ENCODE measurements at places on chromosomes 5 and 9. TPM values are rescaled to one million over a fixed set of nuclear protein-coding genes. Genes with fewer than 3 reads are reported as not detected.

GRCh38 chr5:126483156-126483555 is 59.9 kb downstream of the GRAMD2B start:
- DNase-seq: no peak

DNA sequence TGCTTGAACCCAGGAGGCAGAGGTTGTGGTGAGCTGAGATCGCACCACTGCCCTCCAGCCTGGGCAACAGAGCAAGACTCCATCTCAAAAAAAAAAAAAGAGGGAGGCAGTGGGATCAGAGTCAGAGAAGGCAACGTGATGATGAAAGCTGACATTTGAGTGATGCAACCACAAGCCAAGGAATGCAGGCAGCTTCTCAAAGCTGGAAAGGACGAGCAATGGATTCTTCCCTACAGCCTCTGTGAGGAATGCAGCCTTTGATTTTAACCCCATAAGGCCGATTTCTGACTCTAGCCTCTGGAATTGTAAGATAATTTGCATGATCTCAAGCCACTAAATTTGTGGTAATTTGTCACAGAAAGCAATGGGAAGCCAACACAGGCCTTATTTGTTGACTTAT is 9.8 kb downstream of the TGFBI start:
- DNase-seq: no peak

GRCh38 chr9:16294133-16294770 is 576.2 kb downstream of the BNC2 start:
- DNase-seq: no peak

- no peak for DNase-seq
These were observed 29.1 kb downstream of the TSPAN17 start for GRCh38 chr5:176676361-176676824.

WNT8A gene
- not detected for total RNA-seq

DNA sequence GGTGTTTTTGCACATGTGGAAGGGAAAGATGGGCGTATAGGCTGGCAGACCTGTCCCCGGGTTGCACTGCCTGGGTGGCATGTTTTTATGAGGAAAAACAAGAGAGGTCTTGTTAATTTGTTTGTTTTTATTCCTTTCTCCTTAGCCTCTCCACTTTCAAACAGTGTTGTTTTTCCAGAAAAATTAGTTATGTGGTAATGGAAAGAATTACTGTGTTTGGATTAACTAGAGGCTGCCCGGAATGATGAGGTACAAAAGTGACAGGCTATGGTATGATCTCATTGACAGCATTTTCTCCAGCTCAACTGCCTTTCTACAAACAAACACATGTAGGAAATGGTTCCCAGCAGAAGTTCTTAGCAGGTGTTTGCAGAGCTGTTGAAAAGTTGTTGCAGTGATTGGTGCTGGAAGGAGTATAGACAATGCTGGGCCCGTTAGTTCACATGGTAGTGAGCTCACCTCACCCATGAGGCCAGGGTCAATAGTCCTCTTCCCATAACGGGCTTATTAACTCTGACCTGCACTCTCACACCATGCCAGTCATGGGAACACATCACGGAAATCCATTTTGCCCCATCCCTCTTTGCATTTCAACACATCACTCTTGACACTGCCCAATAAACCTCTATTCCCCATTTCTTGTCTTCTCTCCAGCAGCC is 111.3 kb upstream of the SAP30L start:
- DNase-seq: no peak

DNA sequence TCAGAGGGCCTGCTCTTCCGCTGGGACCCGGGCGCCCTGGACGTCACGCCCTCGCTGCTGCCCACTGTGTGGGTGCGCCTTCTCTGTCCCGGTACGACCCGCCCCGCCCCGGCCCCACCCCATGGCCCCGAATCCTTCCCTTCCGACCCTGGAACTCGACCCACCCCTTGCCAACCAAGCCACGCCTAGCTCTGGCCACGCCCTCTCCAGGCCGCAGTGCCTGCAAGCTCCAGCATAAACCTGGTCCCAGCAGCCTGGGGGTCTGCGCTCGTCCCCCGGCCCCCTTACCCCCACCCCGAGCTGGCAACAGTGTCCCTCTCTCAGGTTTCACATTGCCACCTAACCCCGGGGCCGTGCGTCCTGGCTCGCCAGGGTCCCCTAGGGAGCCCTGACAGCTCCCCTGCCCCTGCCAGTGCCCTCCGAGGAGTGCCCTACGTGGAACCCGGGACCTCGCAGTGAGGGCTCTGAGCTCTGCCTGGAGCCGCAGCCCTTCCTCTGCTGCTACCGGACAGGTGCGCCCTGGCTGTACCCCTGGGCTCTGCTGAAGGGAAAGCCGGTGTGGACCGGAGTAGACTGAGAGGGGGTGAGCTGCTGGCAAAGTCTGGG is 3.4 kb downstream of the ADGRD2 start:
- DNase-seq: no peak

- DNase-seq: no peak
These were observed 28.4 kb downstream of the PSAT1 start for GRCh38 chr9:78325343-78325742.

- DNase-seq: no peak
These were observed 1.2 kb upstream of the PHF2 start for GRCh38 chr9:93574900-93575795.

DNA sequence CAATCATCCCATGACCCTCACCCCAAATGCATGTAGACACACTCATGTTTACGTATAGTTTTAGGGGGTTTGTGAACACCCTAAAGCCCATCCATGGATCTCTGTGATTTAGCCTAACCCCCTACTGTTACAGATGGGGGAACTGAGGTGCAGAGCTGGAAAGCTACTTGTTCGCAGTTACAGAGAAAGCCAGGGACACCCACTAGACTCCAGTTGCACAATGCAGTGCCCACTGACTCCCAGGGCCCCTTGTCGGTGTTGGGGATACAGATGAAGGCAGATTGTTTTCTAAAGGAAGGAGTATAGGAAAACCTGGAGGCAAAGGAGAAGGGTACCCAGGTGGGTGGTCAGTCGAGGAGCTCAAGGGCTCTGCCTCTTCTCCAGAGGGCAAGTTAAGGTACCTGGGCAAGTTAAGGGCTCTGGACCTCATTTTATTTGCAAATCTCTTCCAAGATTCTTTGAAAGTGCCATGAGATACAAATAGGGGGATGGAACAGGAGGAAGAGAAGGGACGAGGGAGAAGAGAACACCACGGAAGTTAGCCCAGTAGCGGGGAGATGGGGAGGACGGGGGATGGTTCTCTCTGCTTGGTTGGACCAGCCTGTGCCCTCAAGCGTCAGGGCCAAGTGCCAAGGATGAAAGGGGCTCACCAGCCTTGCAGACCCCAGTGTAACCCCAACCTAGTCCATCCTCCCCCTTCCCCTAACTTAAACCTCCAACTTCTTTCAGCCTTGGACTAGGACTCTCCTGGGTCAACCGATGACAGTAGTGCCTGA is 958 bp downstream of the MYOZ3 start:
- DNase-seq: no peak

GRCh38 chr5:110702704-110703103 is 23.8 kb downstream of the TMEM232 start:
- no peak for DNase-seq

GRCh38 chr9:16213781-16214515 is 656.5 kb downstream of the BNC2 start:
- peak; percentile 73 for DNase-seq

OLFM1 gene
- 40.7 TPM for total RNA-seq

- no peak for DNase-seq
These were observed 33.7 kb downstream of the SSBP2 start for GRCh38 chr5:81717226-81717625.

DNA sequence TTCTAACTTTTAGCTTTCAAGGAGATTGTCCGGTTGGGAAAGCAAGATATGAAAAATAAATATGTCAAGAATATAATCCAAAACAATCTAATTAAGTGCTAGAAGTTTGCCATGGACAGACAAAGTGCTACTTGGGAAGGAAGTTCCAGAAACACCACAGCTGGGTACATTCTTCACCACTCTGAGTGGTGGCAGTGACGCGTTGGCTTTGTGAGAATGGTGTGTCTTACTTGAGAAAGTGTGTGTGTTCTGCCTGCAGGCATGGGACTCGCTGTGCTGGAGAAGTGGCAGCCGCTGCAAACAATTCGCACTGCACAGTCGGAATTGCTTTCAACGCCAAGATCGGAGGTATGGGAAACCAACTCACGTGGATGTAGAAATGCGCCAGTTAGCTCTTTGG is 177.2 kb downstream of the PCSK5 start:
- DNase-seq: no peak

FABP6 gene
- total RNA-seq: not detected

GRCh38 chr5:140548300-140548688 is 832 bp downstream of the EIF4EBP3 start:
- DNase-seq: no peak

DNA sequence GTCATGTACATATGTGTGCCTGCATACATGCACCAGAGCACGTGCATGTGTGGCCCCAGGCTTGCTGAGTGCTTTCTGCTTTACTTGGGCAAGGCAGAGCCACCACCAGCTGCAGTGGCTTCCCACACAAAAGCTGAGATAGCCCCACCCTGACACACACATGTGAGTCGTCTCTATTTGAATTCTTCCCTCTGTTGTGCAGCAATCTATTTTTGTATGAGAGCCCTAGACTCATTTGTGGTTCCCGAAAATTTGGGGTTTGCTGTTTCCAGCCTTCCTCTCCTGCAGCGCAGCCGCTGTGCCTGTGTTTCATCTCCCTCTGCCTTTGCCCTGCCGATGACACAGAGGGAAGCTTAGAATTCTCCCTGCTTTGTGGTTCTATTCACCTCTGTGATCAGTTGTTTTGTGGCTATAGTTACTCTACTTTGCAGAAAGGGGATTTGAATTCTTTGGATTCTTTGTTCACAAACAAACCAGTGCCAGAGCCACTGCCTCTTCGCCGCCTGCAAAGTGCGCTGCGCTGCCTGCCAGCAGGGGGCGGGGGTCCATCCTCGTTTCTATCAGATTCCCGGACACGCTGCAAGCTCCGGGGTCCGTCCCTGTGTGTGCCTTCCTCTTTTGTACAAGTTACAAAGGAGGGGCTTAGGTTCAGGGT is 95.8 kb upstream of the DAP start:
- DNase-seq: peak; percentile 74

HSPA5 gene
- 172 TPM for total RNA-seq

GRCh38 chr9:106733828-106734380 is 129.1 kb upstream of the ZNF462 start:
- no peak for DNase-seq

- no peak for DNase-seq
These were observed 178.5 kb downstream of the RAB3C start for GRCh38 chr5:58761407-58761806.

- no peak for DNase-seq
These were observed 103.1 kb upstream of the IRX4 start for GRCh38 chr5:1985781-1986180.

PCDHGA4 gene
- 10.6 TPM for total RNA-seq

DNA sequence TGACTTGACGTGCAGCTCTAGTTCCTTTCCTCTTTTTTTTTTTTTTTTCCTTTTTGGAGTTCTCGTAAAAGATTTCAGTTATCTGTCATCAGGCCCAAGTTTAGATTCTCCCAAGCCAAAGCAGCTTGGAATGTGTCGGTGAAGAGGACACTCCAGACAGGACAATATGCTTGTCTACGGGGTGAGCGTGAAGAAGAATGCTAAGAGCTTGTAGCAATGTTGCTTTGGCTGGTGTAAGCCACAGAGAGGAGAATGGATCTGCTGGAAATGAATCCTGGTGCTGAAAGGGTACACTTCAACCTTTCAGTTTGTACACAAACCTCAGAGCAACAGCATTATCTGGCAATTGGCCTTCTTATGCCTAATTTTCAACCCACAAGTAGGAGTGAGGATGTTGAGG is 92.4 kb downstream of the ISL1 start:
- no peak for DNase-seq

FBN2 gene
- 6.5 TPM for total RNA-seq

GRCh38 chr5:149773291-149774095 is 43.4 kb downstream of the PPARGC1B start:
- DNase-seq: no peak

- DNase-seq: no peak
These were observed 1.6 kb downstream of the IRX4 start for GRCh38 chr5:1881098-1881572.

DNA sequence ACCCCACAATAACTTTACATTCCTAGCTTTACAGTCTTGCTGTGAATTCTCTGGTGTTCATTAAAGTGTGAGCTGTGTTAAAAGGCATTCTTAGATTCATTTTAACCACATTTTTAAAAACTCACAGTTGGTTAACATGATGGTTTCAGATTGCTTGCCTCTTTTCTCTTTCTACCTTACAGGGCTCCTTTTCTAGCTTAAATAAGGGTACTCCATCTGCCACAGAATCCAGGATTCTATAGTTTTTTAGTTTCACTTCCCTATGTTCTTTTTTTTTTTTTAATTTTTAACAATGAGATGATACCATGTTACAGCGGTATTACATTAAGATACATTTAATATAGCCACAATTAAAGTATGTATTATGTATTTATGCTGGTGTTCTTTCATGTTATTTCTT is 3.9 kb upstream of the FBXO4 start:
- DNase-seq: no peak

GRCh38 chr9:37836386-37836785 is 35.8 kb downstream of the DCAF10 start:
- no peak for DNase-seq

SSNA1 gene
- total RNA-seq: 27.6 TPM

PRR16 gene
- 0.71 TPM for total RNA-seq

DNA sequence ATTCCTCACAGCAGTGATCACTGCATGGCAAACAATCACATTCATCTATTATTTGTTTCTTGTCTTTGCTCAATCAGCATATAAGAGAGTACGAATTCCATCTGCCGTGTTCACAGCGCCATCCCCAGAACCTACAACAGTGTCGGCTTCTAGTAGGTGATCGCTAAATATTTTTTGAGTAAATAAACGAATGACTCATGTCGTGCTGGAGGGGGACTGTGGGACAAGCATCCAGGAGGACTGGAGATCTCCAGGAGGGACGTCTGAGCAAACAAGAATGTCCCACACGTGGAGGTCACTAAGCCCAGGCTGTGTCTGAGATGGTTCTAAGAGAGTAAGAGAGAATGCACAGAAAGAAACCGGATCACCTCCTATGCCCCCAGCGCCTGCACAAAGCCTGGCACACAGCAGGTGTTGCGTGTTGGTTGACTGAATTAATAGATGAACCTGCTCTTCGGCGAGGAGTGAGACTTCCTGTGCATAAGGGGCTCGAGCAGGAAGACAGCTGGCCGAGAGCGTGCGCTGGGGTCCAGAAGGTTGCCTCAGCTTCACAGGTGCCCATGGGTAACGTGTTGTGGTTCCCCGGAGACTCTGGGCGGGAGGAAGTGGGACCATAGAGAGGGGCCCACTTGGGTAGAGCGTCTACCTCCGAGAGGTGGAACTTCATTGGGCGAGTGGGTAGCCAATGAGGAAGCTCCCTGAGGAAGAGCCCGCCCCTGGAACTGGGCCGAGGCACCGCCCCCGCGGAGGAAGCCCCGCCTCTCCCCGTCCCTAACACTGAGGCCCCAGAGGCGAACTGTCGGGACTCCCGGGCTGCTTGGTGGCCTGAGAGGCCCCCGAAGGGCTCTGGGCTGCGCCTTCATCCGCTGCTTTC is 193.0 kb downstream of the MELK start:
- DNase-seq: peak; percentile 72

DNA sequence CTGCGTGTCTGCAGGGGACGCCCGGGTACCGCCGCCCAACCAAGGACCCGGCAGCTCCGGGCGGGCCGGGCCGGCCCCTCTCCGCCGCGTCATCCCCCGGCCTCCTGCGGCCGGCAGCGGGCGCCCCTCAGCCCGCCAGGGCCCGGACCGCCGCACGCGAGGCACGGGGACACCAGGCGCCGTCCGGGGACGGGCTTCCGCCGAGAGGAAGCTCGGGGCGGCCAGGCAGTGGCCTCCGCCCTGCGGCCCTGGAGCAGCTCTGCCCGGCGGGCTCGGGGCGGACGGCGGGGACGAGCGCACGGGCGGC is 373 bp downstream of the FBXW5 start:
- no peak for DNase-seq

GRCh38 chr5:131630208-131630962 is 4.6 kb downstream of the RAPGEF6 start:
- DNase-seq: no peak
